Neural progenitor cell (in vitro differentiated cells): ENCODE measurements at places on chromosomes 7 and 10. TPM values are rescaled to one million over a fixed set of nuclear protein-coding genes. Genes with fewer than 3 reads are reported as not detected.

GRCh38 chr7:137480401-137480800 lies 136.9 kb upstream of the PTN start:
- H3K27ac ChIP-seq, result no peak overlapping the region
- H3K4me1 ChIP-seq, result peaks cover 16% of the 10 kb centered on the region
- H3K4me3 ChIP-seq, result no peak overlapping the region
- no peak for DNase-seq
- H3K27me3 ChIP-seq, result no peaks in the 10 kb centered on the region
- H3K36me3 ChIP-seq, result no peaks in the 10 kb centered on the region

Gene AKR1C3
- total RNA-seq, result 1.9 and 2.8 TPM in 2 replicates

Gene FRG2B
- not detected in 2 replicates for total RNA-seq

Gene CCDC136
- 93.6 and 115 TPM in 2 replicates for total RNA-seq

DNA sequence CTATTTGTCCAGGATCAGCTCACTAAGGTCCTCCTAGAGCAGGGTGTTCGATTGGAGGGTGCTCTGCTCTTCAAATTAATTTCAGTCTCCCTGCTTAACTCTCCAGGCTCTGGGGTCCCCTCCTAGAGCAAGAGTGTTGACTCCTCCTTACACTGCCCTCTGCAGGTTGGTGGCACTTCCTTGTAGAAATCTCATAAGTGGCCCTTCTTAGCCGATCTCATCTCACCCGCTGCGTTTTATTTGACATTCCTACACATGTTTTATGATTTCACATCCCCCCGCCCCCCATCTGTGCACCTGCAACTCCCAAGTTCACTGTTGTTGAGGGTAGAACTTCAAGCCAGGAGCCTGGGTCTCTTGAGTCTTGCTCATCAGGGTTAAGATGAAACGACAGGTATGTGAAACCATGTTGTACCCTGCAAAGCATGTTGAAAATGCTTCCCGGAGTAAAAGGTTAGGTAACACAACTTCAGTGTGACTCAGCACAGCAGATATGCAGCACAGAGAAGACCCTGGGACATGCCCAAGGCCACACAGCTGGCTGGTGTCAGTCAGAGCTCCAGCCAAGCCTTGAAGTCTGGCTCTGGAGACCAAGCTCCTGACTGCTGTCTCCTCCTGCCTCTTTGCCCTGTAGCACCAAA lies 171.2 kb downstream of the PRKAG2 start:
- peaks cover 5% of the 10 kb centered on the region for H3K4me1 ChIP-seq
- H3K27me3 ChIP-seq, result peaks cover 7% of the 10 kb centered on the region
- H3K27ac ChIP-seq, result no peak overlapping the region
- H3K4me3 ChIP-seq, result peak overlapping the region; percentile 30
- DNase-seq, result peak; percentile 74

- H3K27me3 ChIP-seq, result no peaks in the 10 kb centered on the region
- H3K4me3 ChIP-seq, result no peak overlapping the region
- H3K27ac ChIP-seq, result no peak overlapping the region
- no peaks in the 10 kb centered on the region for H3K36me3 ChIP-seq
- no peak for DNase-seq
- H3K4me1 ChIP-seq, result no peaks in the 10 kb centered on the region
Observed at GRCh38 chr10:89879121-89879520, 177.7 kb downstream of the KIF20B start.

DNA sequence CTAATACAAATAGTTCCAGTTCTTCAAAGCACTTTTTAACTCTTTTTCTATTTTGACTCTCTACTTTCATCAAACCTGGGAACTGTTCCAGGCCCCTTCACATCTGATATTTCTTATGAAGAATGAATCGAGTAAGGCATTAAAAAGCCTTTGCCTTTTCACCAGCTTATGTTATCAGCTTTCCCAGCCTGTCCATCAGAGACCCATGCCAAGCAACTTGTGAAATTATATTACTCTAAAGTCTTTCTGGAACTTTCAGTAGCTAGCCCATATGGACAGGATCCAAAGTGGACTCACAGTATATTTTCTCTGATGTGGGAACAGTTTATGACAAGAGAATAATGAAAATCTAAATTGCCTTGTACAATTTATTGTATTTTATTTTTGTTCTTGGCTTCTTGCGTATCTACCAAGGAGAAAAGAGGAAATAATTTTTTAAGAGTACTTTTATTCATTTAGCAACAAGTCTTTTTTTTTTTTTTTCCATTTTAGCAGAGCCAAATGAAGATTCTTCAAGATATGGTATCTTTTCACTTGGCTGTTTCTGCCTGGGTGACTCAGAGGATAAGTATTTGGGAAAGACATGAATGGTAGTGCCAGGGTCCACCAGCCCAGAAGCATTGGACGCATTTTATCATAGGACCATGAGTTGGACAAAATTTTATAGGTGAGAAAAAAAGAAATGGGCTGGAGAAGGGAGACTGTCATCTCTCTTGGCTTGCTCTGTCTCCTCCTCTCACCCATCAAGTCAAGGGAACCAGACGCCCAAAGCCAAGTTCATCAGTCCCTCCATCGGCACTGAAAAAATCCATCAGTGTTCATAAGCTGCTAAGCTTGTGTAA lies 195.8 kb upstream of the NEBL start:
- no peaks in the 10 kb centered on the region for H3K4me1 ChIP-seq
- H3K4me3 ChIP-seq, result no peak overlapping the region

DNA sequence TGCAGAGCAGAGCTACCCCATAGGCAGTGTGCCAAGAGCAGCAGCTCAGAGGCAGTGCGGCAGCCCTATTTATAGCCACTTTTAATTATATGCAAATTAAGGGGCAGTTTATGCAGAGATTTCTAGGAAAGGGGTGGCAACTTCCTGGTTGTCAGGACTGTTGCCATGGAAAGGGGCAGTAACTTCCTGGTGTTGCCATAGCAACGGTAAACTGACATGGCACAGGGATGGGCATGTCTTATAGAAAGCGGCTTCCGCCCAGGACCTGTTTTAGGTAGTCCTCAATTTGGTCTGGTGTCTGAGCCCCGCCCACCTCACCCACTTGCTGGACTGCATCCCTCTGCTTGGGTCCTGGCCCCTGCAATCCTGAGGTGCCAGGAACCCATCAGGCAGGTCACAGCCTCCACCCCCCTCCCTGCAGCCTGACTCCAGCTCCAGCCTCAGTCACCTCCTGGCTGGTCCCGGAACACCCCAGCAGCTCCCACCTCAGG lies 115.8 kb downstream of the TMEM130 start:
- no peaks in the 10 kb centered on the region for H3K36me3 ChIP-seq
- H3K4me1 ChIP-seq, result no peaks in the 10 kb centered on the region

GRCh38 chr10:63128443-63128842 lies 4.7 kb upstream of the NRBF2 start:
- H3K4me1 ChIP-seq, result no peaks in the 10 kb centered on the region
- no peaks in the 10 kb centered on the region for H3K36me3 ChIP-seq
- DNase-seq, result no peak
- H3K4me3 ChIP-seq, result no peak overlapping the region
- no peaks in the 10 kb centered on the region for H3K27me3 ChIP-seq
- no peak overlapping the region for H3K27ac ChIP-seq

DNA sequence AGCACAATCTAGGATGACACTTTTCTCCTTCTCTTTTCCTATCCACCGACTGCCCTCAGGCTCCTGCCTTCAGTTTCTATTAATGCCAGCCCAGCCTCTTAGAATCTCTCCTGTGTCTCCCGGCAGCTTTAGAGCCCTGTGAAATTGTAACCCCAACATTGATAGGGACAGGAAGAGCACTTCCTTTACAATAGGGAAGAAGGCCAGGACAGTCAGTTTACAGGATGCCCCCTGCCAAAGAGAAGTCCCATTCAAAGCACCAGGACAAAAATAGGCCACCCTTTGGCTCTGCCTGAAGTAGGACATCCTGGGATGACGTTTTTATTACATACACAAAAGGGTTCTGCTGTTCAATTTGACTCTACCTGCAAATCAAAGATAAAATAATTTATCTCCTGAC lies 64.7 kb upstream of the ANK3 start:
- no peak overlapping the region for H3K27ac ChIP-seq
- no peak overlapping the region for H3K4me3 ChIP-seq
- no peaks in the 10 kb centered on the region for H3K27me3 ChIP-seq
- no peaks in the 10 kb centered on the region for H3K36me3 ChIP-seq
- peak; percentile 13 for DNase-seq

DNA sequence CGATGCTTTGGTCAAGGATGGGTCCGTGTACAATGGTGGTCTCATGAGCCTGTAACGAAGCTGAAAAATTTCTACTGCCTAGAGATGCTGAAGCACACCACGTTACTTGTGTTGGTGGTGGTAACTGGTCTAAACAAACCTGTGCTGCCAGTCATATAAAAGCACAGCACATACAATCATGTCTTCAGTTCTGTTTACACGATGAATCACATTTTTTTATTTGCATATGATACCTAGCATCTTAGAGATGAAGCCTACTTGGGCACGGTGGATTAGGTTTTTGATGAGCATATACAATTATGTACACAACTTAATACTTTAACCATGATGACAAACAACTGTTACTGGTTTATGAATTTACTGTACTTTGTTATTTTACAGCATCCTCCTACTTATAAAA lies 201.0 kb downstream of the ZMYND11 start:
- DNase-seq, result no peak
- H3K27me3 ChIP-seq, result no peaks in the 10 kb centered on the region
- no peaks in the 10 kb centered on the region for H3K4me1 ChIP-seq
- no peak overlapping the region for H3K4me3 ChIP-seq
- H3K36me3 ChIP-seq, result no peaks in the 10 kb centered on the region
- H3K27ac ChIP-seq, result no peak overlapping the region

Gene CDC14C
- 0.15 and 0.54 TPM in 2 replicates for total RNA-seq

GRCh38 chr10:86970162-86970981 lies 2.1 kb downstream of the ADIRF start:
- H3K4me1 ChIP-seq, result peaks cover 35% of the 10 kb centered on the region
- H3K36me3 ChIP-seq, result no peaks in the 10 kb centered on the region
- peak; percentile 66 for DNase-seq

- H3K27me3 ChIP-seq, result no peaks in the 10 kb centered on the region
- DNase-seq, result no peak
- no peak overlapping the region for H3K27ac ChIP-seq
- H3K4me1 ChIP-seq, result no peaks in the 10 kb centered on the region
Observed at GRCh38 chr10:91976317-91977051, 52.9 kb downstream of the BTAF1 start.

DNA sequence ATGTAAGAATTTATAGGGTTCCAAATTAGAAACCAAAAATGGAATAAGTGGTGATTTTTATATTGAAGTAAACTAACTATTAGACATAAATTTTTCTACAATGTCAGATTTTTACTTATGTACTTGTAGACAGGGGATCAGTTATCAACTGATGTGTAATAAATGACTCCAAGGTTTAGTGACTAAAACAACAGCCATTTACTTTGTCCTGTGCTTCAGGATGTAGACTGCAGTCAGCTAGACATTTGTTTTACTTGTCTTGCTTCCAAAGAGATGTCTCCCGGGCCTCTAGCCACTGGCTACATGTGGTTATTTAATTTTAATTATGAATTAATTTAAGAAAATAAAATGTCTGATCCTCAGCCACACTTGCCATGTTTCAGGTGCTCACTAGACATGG lies 249.7 kb upstream of the IGFBP3 start:
- no peak overlapping the region for H3K4me3 ChIP-seq
- H3K27ac ChIP-seq, result no peak overlapping the region
- no peaks in the 10 kb centered on the region for H3K27me3 ChIP-seq
- no peaks in the 10 kb centered on the region for H3K36me3 ChIP-seq

GRCh38 chr10:116764979-116765378 lies 22.6 kb upstream of the HSPA12A start:
- H3K36me3 ChIP-seq, result no peaks in the 10 kb centered on the region
- no peaks in the 10 kb centered on the region for H3K27me3 ChIP-seq
- no peak overlapping the region for H3K27ac ChIP-seq
- no peak overlapping the region for H3K4me3 ChIP-seq
- peaks cover 3% of the 10 kb centered on the region for H3K4me1 ChIP-seq

DNA sequence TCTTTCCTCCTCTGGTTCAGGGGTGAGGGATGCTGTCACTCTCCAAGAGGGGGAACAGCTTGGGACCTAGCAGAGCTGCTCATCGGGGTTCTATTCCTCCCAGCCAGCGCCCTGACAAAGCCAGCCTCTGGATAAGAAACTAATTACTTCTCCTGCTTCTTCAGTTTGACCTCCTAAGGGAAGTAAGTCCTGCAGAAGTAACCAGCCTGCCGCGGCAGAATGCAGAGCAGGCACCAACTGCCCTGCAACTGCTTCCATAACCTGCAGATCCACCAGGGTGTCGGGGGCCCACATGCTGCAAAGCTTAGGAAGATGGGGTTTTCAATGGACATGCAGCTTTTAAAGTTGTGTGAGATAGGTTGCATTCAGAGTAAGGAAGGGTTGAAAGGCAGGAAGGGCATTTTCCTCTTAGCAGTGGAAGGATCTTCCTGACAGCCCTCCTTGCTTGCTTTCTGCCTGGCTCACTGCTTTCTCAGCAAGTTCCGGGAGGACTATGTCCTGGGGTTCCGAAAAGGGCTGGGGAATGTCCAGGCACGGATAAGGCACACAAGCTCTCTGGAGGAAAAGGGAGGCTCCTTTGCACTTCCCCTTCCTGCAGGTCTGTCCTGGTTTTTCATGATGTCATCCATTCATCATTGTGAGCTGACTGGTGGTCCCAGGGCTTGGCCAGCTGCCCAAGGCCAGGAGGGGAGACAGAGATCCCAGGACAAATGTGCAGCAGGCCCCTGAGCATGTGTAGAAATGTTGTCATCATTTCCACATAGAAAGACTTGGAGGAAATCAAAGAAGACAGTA lies 24.3 kb upstream of the CALU start:
- no peak overlapping the region for H3K27ac ChIP-seq
- DNase-seq, result no peak
- no peak overlapping the region for H3K4me3 ChIP-seq
- peaks cover 16% of the 10 kb centered on the region for H3K4me1 ChIP-seq

Gene OPN4
- total RNA-seq, result not detected in 2 replicates

DNA sequence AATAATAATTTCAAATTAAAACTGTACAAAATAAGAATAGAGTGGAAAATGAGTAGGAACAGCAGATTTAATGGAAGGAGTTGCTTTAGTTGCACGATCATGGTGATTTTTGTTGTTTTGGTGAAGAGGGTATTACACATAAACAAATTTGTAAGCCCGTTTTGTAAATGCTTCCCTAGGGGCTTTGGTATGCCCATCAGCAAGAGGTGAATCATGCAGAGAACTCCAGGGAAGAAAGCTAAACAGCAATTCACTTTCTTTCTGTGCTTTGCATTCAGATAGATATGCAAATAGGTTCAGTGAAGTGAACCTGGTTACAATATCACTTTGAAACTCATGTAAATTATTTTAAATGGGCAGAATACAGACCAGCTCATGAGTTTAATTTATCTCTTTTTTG lies 422.2 kb upstream of the MTPN start:
- H3K4me1 ChIP-seq, result peaks cover 4% of the 10 kb centered on the region
- H3K27ac ChIP-seq, result no peak overlapping the region
- no peak overlapping the region for H3K4me3 ChIP-seq
- no peaks in the 10 kb centered on the region for H3K36me3 ChIP-seq
- DNase-seq, result peak; percentile 5
- H3K27me3 ChIP-seq, result no peaks in the 10 kb centered on the region

DNA sequence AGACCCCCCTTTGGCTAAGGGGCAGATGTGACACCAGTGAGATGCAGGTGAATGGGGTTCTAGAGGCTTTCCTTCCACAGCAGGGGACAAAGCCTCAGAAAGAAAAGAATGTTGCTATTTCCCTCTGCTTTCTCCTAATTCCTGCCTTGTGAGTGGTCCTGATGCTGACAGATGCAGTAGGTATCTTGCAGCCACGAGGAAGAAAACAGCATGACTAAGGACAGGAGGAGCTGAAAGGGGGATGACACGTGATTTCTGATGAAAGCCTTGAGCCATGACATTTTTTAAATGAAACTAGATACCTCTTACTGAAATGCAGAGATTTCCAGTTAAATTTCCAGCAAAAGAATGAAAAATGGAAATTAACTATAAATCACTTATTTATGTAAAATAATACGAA lies 92.4 kb downstream of the C1GALT1 start:
- H3K4me1 ChIP-seq, result peaks cover 6% of the 10 kb centered on the region
- H3K36me3 ChIP-seq, result no peaks in the 10 kb centered on the region
- DNase-seq, result peak; percentile 17
- no peak overlapping the region for H3K27ac ChIP-seq

Gene MACC1
- 5.7 and 7.2 TPM in 2 replicates for total RNA-seq
